IPS DF 6.9 (cell line): ENCODE measurements at places on chromosomes 6 and 20.

- H3K36me3 ChIP-seq, result no peaks in the 10 kb centered on the region
- DNase-seq, result no peak
- H3K27ac ChIP-seq, result no peak overlapping the region
- no peak overlapping the region for H3K4me3 ChIP-seq
- H3K4me1 ChIP-seq, result 0 out of 2 replicates have a peak, but pooled peaks cover 1% of the 10 kb centered on the region
Measured at GRCh38 chr6:1491591-1492319, 102.4 kb downstream of the FOXF2 start.

GRCh38 chr6:15257357-15258132, 11.7 kb downstream of the JARID2 start:
- H3K27me3 ChIP-seq, result no peaks in the 10 kb centered on the region
- H3K36me3 ChIP-seq, result peaks cover 2% of the 10 kb centered on the region; the same call in 1 of the 2 replicates
- no peak for DNase-seq
- H3K4me1 ChIP-seq, result peaks cover 6% of the 10 kb centered on the region
- no peak overlapping the region for H3K4me3 ChIP-seq

DNA sequence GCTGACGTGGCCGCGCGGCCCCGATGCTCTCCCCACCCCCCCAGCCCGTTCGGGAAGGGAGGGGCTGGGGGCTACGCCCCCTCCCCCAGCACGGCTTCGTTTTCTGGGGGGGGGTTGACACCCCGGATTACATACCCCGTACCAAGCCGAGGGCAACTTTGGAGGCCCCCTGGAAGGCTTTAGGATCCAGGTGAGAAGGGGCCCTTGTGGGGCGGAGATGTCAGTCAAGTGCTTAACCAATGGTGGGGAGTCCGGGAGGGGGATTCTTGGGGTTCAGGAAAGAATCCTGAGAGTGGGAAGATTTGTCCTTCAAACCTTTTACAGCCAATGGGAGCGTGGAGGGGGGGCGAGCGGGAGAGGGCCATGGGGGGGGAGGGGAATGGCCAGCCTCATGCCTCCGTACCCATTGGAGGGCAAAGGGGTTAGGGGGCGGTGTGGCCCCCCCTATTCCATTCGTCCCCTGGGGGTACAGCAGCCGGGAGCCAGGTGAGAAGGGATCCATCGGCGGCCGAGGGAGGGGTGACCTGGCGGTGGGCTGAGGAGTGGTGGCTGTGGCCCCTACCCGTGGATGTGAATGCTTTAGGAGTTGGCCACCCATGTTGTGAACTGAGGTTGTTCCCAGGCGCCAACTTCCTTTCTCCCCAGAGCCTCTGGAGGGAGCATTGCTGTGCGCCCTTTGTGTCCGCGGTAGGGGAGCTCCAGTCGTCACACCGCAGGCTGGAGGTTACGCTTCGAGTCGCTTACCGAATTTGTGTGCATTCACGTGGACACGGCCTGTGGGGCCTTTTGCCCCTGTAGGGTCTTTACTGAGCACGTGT, 682 bp downstream of the BRD2 start:
- no peaks in the 10 kb centered on the region for H3K4me1 ChIP-seq
- peak overlapping the region; percentile 54 for H3K27ac ChIP-seq
- peak overlapping the region; percentile 95 for H3K4me3 ChIP-seq
- DNase-seq, result no peak
- no peaks in the 10 kb centered on the region for H3K27me3 ChIP-seq

DNA sequence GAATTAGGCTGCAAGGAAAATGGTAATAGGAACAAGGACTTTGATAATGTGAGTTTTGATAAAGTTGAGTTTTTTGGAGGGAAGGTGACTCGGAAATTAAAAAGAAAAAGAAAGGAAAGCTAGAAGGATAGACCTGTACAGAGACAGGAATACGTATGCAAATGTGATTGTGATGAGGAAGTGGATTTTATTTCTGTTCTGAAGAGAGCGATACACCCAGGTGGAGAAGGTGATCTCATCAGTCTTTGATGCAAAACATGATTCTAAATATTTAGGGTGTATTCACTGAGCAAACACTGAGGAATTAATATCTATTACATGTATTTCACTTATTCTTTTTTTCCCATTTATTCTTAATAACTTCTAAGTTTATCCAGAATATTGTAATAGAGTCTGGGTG, 9.2 kb upstream of the PLEKHG1 start:
- no peak overlapping the region for H3K27ac ChIP-seq
- no peak for DNase-seq
- no peaks in the 10 kb centered on the region for H3K27me3 ChIP-seq
- no peaks in the 10 kb centered on the region for H3K4me1 ChIP-seq
- H3K36me3 ChIP-seq, result no peaks in the 10 kb centered on the region; the same call in 1 of the 2 replicates

- no peaks in the 10 kb centered on the region for H3K36me3 ChIP-seq
- H3K27me3 ChIP-seq, result peaks cover 26% of the 10 kb centered on the region
- DNase-seq, result no peak
Measured at GRCh38 chr6:111478064-111478476, 4.9 kb downstream of the REV3L start.

GRCh38 chr6:139591075-139591865, 216.8 kb upstream of the CITED2 start:
- H3K27me3 ChIP-seq, result no peaks in the 10 kb centered on the region
- DNase-seq, result no peak

GRCh38 chr6:77987035-77987384, 334.2 kb downstream of the MEI4 start:
- H3K27me3 ChIP-seq, result no peaks in the 10 kb centered on the region
- no peak overlapping the region for H3K27ac ChIP-seq
- H3K4me1 ChIP-seq, result no peaks in the 10 kb centered on the region

- no peaks in the 10 kb centered on the region for H3K36me3 ChIP-seq
- DNase-seq, result no peak
- no peaks in the 10 kb centered on the region for H3K27me3 ChIP-seq
- H3K4me3 ChIP-seq, result no peak overlapping the region
Measured at GRCh38 chr6:51139950-51140385, 321.3 kb downstream of the TFAP2B start.

GRCh38 chr6:16345449-16346330, 107.3 kb downstream of the GMPR start:
- no peak overlapping the region for H3K27ac ChIP-seq
- no peaks in the 10 kb centered on the region for H3K4me1 ChIP-seq
- no peaks in the 10 kb centered on the region for H3K27me3 ChIP-seq
- no peaks in the 10 kb centered on the region for H3K36me3 ChIP-seq
- no peak for DNase-seq

DNA sequence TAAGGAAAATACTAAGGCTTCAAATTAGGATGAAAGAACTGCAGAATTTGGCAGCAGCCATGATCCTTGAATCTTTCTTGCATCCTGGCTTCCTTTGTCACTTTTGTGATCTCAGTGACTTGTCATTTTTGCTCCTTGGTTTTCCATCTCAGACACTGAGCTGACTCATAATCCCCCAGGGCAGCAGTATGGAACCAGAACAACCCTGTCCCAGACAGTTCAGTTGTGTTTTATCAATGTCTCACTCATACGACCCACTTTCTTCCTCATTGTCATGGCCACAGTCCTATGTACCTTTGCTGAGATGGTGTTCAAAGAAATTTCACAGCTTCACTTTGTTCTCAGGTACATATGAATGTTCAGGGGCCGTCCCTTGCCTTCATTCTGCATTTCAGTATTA, 488.5 kb upstream of the BTBD3 start:
- no peaks in the 10 kb centered on the region for H3K36me3 ChIP-seq
- DNase-seq, result no peak
- H3K4me3 ChIP-seq, result no peak overlapping the region
- H3K4me1 ChIP-seq, result no peaks in the 10 kb centered on the region; the same call in 1 of the 2 replicates

DNA sequence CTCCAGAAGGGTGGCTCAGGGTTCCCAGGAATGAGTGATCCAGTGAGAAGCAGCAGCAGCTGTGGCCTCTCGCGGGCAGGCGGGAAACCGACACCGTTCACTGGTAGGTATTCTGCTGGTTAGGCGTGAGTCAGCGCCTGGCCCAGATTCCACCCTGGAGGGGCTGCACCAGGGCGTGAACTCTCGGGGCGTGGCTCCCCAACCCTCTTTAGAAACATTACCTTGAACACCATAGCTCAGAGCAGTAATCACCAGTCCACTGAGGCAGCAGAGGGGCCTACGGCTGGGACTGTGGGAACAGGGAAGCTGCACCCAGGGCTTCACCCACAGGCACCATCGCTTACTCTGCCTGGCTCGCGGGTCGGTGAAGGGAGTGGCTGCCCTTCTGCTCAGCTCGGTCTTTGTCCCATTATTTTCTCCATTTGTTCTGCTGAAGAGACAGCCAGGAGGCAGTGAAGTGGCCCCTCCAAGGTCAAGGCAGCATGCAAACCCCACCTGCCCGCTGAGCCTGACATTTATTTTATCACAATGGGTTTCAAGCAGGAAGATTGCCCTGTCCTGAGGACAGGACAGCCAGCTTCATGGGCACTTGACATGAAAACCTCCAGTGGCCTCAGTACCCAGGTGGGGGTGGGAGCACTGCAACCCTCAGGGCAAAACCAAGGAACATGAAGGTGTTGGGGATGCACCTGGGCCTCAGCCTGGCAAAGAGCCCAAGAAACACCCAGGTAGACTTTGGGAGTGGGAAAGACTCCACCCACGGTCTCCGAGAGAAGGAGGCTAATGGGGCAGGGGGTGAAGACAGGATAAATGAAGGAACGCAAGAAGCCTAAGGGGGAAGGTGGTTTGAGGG, 51.0 kb upstream of the CD93 start:
- no peak overlapping the region for H3K27ac ChIP-seq
- DNase-seq, result no peak
- H3K36me3 ChIP-seq, result no peaks in the 10 kb centered on the region
- no peaks in the 10 kb centered on the region for H3K4me1 ChIP-seq
- no peaks in the 10 kb centered on the region for H3K27me3 ChIP-seq
- H3K4me3 ChIP-seq, result no peak overlapping the region

DNA sequence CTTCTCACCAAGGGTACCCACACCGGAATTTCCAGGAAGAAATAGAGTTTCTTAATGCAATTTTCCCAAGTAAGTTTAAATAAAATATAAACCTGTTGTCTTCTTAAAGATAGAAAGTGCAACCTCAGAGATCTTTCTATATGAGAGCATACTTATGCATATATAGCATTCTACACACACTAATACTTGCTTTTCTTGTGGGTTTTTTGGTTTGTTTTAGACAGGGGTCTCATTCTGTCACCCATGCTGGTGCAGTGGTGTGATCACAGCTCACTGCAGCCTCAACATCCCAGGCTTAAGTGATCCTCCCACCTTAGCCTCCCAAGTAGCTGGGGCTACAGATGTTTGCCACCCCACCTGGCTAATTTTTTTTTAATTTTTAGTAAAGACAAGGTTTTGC, 15.7 kb downstream of the AMD1 start:
- no peak overlapping the region for H3K27ac ChIP-seq
- DNase-seq, result no peak
- H3K36me3 ChIP-seq, result peaks cover 17% of the 10 kb centered on the region; the same call in 1 of the 2 replicates
- no peak overlapping the region for H3K4me3 ChIP-seq
- no peaks in the 10 kb centered on the region for H3K4me1 ChIP-seq

- H3K4me3 ChIP-seq, result no peak overlapping the region
- H3K27me3 ChIP-seq, result no peaks in the 10 kb centered on the region
- H3K27ac ChIP-seq, result no peak overlapping the region
- H3K4me1 ChIP-seq, result peaks cover 9% of the 10 kb centered on the region; the same call in 1 of the 2 replicates
Measured at GRCh38 chr6:40946738-40947301, 92.2 kb downstream of the UNC5CL start.

DNA sequence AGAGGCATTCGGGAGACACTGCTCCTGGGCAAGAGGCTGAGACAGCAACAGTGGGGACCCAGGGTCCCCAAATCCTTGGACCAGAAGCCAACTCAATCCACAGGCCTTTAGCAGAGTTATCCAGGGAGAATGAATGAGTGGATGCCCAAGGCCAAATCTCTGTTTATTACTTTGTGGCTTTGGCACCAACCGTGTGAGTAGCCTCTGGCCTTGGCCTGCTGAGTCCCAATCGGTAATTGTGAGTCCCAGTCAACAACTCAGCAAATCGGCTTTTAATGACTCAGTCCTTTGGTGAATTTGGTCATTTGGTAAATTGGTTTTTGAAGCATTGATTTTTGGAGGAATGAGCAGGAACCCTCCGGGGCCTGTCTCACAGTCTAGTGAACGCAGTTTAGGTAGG, 29.1 kb upstream of the ECI2 start:
- no peak overlapping the region for H3K4me3 ChIP-seq
- no peaks in the 10 kb centered on the region for H3K27me3 ChIP-seq
- no peaks in the 10 kb centered on the region for H3K36me3 ChIP-seq
- no peak for DNase-seq
- no peak overlapping the region for H3K27ac ChIP-seq

- no peaks in the 10 kb centered on the region; the same call in 1 of the 2 replicates for H3K4me1 ChIP-seq
- H3K36me3 ChIP-seq, result no peaks in the 10 kb centered on the region
- no peak overlapping the region for H3K27ac ChIP-seq
- H3K27me3 ChIP-seq, result no peaks in the 10 kb centered on the region
- H3K4me3 ChIP-seq, result no peak overlapping the region
- no peak for DNase-seq
Measured at GRCh38 chr6:104306211-104306610, 553.5 kb downstream of the HACE1 start.

GRCh38 chr6:80094017-80094416, 12.5 kb upstream of the BCKDHB start:
- no peaks in the 10 kb centered on the region for H3K36me3 ChIP-seq
- DNase-seq, result no peak
- no peaks in the 10 kb centered on the region for H3K27me3 ChIP-seq

GRCh38 chr6:159758031-159759001, 3.5 kb upstream of the ACAT2 start:
- peaks cover 7% of the 10 kb centered on the region for H3K4me1 ChIP-seq
- peaks cover 8% of the 10 kb centered on the region; the same call in 1 of the 2 replicates for H3K36me3 ChIP-seq
- no peak overlapping the region for H3K27ac ChIP-seq
- no peak overlapping the region for H3K4me3 ChIP-seq
- no peak for DNase-seq

DNA sequence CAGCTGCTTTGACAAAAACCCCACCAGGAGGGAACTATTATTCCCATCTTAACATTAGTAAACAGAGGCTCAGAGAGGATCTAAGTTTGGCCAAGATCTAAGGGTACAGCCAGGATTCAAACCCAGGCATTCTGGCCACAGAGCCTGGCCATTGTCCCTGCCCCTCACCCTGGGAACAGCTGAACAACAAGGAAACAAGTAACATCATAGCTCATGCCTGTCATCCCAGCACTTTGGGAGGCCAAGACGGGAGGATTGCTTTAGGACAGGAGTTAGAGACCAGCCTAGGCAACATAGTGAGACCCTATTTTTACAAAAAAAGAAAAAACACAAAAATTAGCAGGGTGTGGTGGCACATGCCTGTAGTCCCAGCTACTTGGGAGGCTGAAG, 27.5 kb downstream of the TOX2 start:
- no peaks in the 10 kb centered on the region for H3K36me3 ChIP-seq
- DNase-seq, result no peak
- no peak overlapping the region for H3K27ac ChIP-seq
- no peaks in the 10 kb centered on the region; the same call in 1 of the 2 replicates for H3K4me1 ChIP-seq
- H3K27me3 ChIP-seq, result no peaks in the 10 kb centered on the region
